Left hindlimb (tissue), 1 donor: ENCODE measurements at places on chromosomes 12 and 14.
A peak's percentile ranks its signal among the peaks of the same experiment; 100 is the strongest.

GRCh38 chr14:103221781-103222358, 98.6 kb downstream of the TNFAIP2 start:
- DNase-seq: no peak

GRCh38 chr14:105490572-105491365, at the start of gene TEDC1:
Gene TEDC1, plus strand, starts transcription at chr14:105491246. Its CDS starts 130 bp downstream, at chr14:105491376.
- DNase-seq: peak; percentile 100

DNA sequence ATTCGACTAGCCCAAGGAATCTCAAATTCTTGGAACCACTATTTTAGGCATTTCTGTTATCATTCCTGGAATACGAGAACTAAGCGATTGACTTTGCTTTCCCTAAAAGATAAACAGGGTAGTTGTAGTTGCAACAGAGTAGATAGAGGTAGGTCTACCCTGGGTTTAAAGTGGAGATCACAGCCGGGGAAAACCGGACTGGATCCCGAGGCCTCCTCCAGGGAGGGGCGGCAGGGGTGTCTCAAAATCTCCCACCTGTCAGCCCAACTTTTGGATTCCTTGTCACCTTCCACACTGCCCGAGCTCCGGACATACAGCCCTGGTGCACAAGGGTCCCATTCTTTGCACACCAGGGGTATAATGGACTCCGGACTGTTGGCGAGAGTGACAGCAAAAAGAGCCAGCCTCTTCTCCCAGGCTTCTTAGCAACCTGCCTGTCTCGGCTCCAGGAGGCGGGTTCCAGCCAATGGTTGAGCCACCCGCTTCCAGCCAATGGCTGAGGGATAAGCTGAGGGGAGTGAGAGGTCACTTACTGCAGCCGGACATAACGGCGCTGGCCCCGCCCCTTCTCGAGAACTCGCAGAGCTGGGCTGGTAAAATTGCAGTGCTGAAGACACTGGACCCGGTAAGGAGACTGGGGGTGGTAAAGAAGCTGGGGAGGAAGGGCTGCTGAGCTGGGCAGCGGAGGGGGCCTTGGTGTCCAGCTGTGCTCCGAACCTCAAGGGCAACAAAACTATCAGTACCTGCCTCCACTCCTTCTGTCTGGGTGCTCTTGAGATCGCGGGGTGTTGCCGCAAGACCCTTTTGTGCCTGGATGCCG, at the start of gene SUOX:
Gene SUOX (plus strand): TSS at position 562 of the 820 bp plus-strand sequence. CDS start 4,946 bp downstream, outside the sequence.
- DNase-seq: peak; percentile 97

GRCh38 chr12:106142591-106143261, 4.0 kb upstream of the NUAK1 start:
- DNase-seq: no peak

- DNase-seq: no peak
Observed at GRCh38 chr12:122042910-122043309, 21.2 kb downstream of the BCL7A start.
